A673 (cell line): ENCODE measurements at places on chromosomes 1 and 21. TPM values are rescaled to one million over a fixed set of nuclear protein-coding genes. Genes with fewer than 3 reads are reported as not detected.

The FGR gene
- not detected in 2 replicates for total RNA-seq

The SMIM1 gene
- 0.81 and 1.5 TPM in 2 replicates for total RNA-seq

The OR2T29 gene
- total RNA-seq = not detected in 2 replicates

The FCRL6 gene
- 0.15 TPM in 1 of 2 replicates, not detected in the other for total RNA-seq

GRCh38 chr1:40789661-40790430, 6.3 kb downstream of the KCNQ4 start:
- no peaks in the 10 kb centered on the region for H3K36me3 ChIP-seq
- H3K4me3 ChIP-seq = no peak overlapping the region
- no peaks in the 10 kb centered on the region for H3K27me3 ChIP-seq

DNA sequence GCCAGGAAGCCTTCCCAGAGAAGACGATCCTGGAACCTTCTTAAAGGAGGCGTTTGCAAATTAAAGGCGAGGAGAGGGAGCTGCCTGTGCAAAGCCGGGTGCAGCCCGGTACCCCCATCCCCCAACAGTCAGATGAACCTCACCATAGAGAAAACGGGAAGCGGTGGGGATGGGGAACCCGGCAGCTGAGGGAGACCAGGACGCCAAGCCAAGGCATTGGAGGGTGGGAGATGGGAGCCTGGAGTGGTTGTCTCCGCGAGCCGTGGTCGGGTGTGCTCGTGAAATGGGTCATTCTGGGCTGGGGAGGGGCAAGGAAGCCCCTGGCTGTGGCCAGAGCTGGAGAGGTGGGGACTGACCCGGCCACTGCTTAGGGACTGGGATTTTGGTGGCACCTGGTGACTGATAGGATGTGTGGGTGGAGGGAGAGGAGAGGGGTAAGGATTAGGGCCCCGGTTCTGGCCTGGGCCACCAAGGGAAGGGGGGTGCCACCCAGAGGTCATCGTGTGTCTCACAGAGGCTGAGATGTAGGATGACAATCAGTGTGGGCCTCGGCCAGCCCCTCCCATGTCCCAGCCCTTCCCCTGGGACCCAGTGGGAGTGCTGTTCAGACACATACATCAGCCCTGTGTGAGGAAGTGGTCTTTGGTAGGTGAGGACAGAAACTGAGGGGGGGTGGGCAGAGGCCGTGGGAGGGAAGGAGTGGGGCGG, 676 bp upstream of the PADI2 start:
- no peaks in the 10 kb centered on the region for H3K27me3 ChIP-seq
- H3K4me1 ChIP-seq = peaks cover 36% of the 10 kb centered on the region
- peak overlapping the region; percentile 59 for H3K4me3 ChIP-seq
- H3K27ac ChIP-seq = no peak overlapping the region
- peak; percentile 59 for DNase-seq

DNA sequence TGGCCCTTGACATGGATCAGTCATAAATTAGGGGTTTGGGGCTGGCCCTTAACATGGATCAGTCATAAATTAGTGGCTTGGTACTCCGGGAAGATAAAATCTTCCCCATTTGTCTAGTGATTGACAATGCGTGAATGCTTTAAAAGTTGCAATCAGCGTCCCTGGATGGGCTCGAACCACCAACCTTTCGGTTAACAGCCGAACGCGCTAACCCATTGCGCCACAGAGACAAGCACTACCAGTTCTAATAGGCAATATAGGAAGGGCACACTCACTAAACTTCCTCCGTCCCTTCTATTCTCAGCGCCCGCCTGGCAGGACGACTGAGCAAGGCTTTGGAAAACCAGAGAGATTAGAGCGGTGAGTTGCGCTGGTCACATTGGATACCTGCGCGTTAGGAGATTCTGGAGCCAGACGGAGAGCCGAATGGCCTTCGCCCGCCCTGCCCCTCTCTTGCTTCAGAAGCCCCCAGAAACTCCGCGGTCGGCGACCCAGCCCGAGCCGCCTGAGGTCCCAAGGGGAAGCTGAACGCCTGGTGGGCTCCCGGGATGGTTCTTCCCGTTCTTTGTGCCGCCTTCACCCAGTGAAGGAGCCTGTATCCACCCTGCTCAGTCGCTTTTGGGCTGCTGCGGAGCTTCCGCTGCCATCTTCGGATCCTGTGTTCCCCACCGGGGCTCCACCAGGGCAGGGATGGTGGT, 235.9 kb downstream of the FAM72C start:
- H3K36me3 ChIP-seq = no peaks in the 10 kb centered on the region
- peaks cover 22% of the 10 kb centered on the region for H3K27me3 ChIP-seq
- peak; percentile 69 for DNase-seq
- H3K27ac ChIP-seq = peak overlapping the region; percentile 53
- peak overlapping the region; percentile 52 for H3K4me3 ChIP-seq

DNA sequence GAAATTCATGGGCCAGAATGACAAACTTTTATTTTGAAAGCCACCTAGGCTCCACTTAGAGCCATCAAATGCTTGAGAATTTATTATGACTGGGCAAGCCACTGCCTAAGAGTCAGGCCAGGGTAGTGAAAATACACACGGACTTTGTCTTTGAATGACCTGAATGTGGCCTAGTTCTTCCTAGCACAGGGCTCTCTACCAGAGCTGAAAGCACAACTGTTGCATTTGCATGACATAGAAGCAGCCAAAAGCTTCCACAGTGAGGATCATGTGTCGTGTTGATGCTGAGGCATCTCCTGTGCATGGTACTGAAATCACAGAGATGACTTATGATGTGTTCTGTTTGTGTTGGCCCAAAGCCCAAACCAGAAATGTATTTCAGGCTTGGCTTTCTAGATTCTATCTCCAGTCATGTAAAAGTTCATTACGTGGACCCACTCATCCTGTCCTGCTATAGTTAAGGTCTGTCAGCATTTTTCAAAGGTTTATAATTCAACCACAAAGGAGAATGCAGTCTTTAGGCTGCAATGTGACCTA, 164.0 kb upstream of the UBE2U start:
- H3K36me3 ChIP-seq = no peaks in the 10 kb centered on the region
- H3K27ac ChIP-seq = no peak overlapping the region
- H3K4me3 ChIP-seq = no peak overlapping the region
- H3K4me1 ChIP-seq = no peaks in the 10 kb centered on the region

DNA sequence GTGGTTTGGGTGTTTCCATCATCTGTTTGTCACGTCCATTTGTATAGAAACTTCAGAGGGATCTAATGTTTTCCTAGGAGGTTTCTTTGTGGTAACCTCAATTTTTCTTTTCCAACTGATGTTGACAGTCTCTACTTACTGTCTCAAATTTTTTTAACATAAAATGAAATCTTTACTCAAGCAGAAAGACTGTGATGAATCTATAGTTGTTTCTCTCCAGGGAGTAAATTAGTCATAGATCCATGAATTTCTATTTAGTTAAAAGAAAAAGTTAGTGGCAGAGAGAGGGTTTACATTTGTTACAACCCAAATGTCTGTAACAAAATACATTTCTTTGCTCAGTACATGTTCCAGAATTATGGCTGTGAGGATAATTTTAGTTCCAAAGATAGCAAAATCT, 161.6 kb downstream of the DISP1 start:
- no peak overlapping the region for H3K4me3 ChIP-seq
- no peaks in the 10 kb centered on the region for H3K27me3 ChIP-seq
- H3K4me1 ChIP-seq = no peaks in the 10 kb centered on the region
- DNase-seq = no peak

DNA sequence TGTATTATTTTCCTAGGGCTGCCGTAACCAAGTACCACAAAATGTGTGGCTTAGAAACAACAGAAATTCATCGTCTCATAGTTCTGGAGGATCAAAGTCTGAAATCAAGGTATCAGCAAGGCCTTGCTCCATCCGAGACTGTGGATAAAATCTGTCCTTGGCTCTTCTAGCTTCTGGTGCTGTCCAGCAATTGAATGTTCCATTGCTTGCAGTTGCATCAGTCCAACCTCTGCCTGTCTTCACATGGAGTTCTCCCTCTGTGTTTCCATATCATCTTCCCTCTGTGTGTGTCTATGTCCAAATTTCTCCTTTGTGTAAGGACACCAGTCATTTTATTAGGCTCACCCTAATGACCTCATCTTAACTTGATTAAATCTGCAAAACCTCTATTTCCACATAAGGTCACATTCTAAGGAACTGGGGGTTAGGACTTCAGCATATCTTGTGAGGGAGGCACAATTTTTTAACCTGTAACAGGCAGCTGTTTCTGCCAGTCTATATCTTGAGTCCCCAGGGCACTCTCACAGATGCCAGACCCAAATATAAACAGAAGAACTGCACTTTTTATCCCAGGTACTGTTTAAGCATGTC, 84.2 kb downstream of the ERG start:
- no peaks in the 10 kb centered on the region for H3K4me1 ChIP-seq
- no peak overlapping the region for H3K27ac ChIP-seq
- H3K36me3 ChIP-seq = no peaks in the 10 kb centered on the region
- no peak for DNase-seq
- H3K27me3 ChIP-seq = peaks cover 10% of the 10 kb centered on the region
- no peak overlapping the region for H3K4me3 ChIP-seq

- peaks cover 10% of the 10 kb centered on the region for H3K27me3 ChIP-seq
- H3K27ac ChIP-seq = no peak overlapping the region
- H3K4me1 ChIP-seq = no peaks in the 10 kb centered on the region
- no peaks in the 10 kb centered on the region for H3K36me3 ChIP-seq
- DNase-seq = no peak
Observed at GRCh38 chr1:224866940-224867339, 62.5 kb upstream of the DNAH14 start.
